ENCODE measurements at places on chromosomes 2 and 18. TPM values are rescaled to one million over a fixed set of nuclear protein-coding genes. Genes with fewer than 3 reads are reported as not detected.

NT5C1B gene
- not detected for total RNA-seq

USP37 gene
- 30.6 TPM for total RNA-seq

DNA sequence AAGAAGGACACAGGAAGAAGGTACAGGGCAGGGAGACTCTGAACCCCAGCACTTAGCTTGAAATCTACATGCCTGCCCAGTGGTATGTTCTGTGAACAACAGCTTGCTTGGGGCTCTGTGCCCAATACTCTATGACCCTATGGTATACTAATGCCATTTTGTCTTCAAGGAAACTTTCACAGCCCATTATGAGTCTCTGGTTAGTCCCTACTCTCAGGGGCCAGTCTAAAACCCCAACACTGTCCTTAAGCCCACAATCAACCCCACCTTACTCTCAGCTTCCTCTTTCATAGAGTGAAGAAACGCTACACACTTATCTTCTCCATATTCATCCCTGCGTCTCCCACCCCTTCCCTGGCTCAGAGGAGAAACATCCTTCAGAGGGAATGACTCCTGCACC is 16.0 kb downstream of the NEB start:
- H3K27me3 ChIP-seq: peaks cover 10% of the 10 kb centered on the region
- no peak overlapping the region for H3K4me3 ChIP-seq
- no peaks in the 10 kb centered on the region for H3K36me3 ChIP-seq
- no peaks in the 10 kb centered on the region for H3K4me1 ChIP-seq
- H3K27ac ChIP-seq: no peak overlapping the region

- no peaks in the 10 kb centered on the region for H3K4me1 ChIP-seq
- H3K27ac ChIP-seq: no peak overlapping the region
- DNase-seq: no peak
Observed at GRCh38 chr2:173249661-173250641, 104.7 kb upstream of the CDCA7 start.

- H3K4me3 ChIP-seq: no peak overlapping the region
- peaks cover 20% of the 10 kb centered on the region for H3K27me3 ChIP-seq
- H3K4me1 ChIP-seq: no peaks in the 10 kb centered on the region
- H3K27ac ChIP-seq: no peak overlapping the region
- no peak for DNase-seq
Observed at GRCh38 chr2:2298081-2298480, 33.0 kb downstream of the MYT1L start.

DNA sequence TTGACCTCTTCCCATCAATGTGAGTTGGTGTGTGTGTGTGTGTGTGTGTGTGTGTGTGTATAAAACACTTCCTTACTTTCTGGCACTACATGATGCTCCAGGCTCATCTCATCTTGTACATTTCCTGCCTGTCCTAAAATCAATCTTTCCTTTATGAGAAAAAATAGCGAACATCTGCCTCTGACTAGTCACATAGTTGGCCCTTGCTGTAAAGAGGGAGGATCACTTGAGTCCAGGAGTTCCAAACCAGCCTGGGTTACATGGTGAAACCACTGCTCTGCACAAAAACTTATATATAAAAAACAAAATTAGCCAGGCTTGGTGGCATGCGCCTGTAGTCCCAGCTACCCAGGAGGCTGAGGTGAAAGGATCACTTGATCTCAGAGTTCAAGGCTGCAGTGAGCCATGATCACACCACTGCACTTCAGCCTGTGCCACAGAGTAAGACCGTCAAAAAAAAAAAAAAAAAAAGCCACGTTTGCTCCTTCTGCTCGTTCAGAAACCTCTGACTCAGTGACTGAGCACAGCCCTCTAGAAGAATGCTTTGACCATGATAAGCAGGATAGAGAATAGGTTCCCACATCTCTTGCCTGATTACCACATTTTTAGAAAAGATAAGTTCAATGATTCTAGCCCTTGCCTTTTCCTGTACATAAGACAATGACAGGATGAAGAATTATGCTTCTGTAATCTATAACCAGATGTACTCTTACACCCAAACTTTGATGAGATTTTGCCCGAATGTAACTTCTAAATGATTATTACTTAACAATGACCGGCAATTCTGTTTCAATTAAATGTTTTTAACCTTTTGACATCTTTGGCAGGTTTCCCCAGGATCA is 45.2 kb upstream of the ST3GAL5 start:
- no peaks in the 10 kb centered on the region for H3K27me3 ChIP-seq
- no peak for DNase-seq
- H3K27ac ChIP-seq: no peak overlapping the region
